ENCODE measurements at places on chromosomes 7 and 10.

- no peak for DNase-seq
These were observed 41.4 kb downstream of the AFAP1L2 start for GRCh38 chr10:114362826-114363355.

- DNase-seq: no peak
These were observed 233.3 kb upstream of the MDFIC start for GRCh38 chr7:114688443-114689055.

- DNase-seq: no peak
These were observed 539.8 kb upstream of the CELF2 start for GRCh38 chr10:10477844-10478243.

DNA sequence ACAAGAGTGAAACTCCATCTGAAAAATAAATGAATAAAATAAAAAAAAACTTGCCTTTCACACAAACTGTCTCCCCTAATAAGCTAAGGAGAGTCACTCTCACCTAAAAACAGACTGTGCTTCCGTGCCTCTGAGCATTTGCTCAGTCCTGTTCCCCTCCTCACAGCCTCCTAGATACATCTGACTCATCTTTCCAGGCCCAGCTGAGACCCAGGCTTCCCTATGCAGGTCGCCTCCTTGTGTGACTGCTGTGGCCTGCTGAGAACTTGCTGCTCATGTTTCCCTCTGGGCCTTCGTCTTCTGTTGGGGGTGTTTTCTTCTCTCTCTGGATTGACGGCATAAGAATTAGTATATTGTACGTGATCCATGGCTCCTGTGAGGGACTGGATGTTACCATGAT is 777.7 kb downstream of the LRMDA start:
- no peak for DNase-seq

- peak; percentile 67 for DNase-seq
These were observed 15.9 kb downstream of the CAMK2B start for GRCh38 chr7:44309271-44310091.

DNA sequence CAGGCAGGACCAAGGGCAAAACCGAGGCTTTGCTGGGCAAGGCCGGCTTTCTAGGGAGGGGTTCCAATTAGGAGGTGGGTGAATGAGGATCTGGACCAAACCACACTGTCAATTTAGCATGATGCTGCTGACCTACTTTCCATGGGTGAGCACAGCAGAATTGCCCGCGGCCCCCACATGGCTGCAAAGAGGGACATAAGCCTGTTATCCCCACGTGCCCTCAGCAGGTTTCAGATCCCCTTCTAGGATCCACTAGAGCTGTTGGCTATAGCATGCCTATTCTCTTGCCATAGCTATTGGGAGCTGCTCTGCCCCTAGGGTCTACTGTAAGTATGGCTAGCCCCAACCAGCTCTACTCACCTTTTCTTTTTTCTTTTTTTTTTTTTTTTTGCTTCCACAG is 102.8 kb downstream of the COL13A1 start:
- no peak for DNase-seq

- DNase-seq: no peak
These were observed 35.4 kb upstream of the NPFFR1 start for GRCh38 chr10:70319183-70319582.

- no peak for DNase-seq
These were observed 560.2 kb downstream of the CALN1 start for GRCh38 chr7:71851776-71852498.

DNA sequence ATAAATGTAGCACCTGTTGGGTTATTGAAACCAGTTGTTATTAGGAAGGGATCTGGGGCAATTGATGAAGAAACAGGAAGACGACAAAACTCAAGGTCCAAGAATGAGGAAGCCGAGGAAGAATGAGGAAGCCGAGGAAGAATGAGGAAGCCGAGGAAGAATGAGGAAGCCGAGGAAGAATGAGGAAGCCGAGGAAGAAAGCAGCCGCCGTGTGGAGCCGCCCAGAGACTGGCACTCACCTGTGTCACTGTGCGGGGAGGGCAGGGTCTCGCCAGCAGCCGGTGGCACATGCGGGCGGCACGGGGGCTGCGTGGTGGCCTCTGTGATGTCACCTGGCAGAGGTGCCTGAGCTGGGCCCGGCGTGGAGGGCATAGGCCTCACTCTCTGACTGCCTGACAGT is 71.1 kb upstream of the CFAP46 start:
- DNase-seq: no peak

- no peak for DNase-seq
These were observed 28.7 kb upstream of the JAKMIP3 start for GRCh38 chr10:132036887-132037675.

GRCh38 chr10:67776371-67776770 is 61.6 kb downstream of the DNAJC12 start:
- DNase-seq: no peak

GRCh38 chr10:88253-88652 is 39.2 kb upstream of the TUBB8 start:
- no peak for DNase-seq

DNA sequence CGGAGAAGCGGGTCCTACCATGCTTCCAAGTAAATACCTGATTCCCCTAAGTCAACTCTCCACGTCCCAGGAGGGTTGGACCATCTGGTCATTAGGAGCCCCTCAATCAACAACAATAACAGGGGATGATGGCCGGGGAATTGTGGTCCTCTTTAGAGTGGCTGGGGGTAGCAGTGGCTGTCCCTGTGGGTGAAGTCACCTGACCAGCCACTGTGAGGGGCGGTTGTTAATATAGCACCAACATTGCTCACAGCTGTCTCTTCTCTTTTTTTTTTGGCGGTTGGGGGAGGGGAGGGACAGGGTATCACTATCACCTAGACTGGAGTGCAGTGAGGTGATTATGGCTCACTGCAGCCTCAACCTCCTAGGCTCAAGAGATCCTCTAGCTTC is 67.9 kb downstream of the SPDYE5 start:
- no peak for DNase-seq

DNA sequence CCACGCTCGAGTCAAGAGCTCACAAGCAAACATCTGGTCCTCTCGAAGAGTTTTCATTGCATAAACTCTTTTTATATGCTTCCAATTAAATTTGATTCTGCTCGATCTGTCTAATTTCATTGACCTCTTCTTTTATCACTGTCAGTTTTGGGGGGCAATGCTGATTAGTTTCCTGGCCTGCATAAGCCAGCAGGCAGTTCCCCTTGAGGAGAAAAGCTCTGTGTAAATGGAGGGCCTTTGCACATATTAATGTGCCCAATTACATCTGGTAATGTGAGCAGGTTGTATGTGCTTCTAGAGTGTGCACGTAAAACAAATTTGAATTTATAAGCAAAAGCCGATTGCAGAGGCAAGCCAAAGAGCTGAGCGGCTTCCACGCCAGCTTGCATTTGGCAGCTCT is 210.3 kb downstream of the ABCA13 start:
- DNase-seq: no peak

- no peak for DNase-seq
These were observed 62.6 kb upstream of the TBX20 start for GRCh38 chr7:35316549-35316948.

GRCh38 chr10:110643035-110643652 is 992 bp upstream of the RBM20 start:
- no peak for DNase-seq

DNA sequence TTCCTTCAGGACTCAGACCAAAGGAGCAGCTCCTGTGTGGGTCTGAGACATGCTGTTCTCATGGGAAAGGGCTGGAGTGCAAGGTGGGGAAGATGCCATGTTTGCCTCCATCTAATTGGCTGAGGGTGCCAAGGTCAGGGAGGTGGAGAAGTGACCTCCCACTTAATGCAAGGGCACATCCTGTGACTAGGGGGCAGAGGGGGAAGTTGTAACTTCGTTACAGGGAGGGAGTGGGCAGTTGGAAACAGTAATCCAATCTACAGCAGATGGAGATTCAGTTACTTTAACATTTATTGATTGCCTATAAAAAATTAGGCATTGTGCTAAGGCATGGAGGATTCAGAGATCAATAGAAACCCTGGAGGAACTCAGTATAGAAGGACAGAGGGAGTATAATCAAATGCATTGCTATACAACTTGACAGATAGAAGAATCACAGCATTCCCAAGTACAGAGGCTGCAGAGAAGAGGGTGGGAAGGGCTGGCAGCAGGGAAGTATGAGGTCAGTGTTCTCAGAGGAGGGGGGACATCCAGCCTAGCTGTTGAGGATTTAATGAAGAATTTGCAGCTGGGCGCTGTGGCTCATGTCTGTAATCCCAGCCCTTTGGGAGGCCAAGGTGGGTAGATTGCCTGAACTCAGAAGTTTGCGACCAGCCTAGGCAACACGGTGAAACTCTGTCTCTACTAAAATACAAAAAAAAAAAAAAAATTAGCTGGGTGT is 75.9 kb downstream of the CCNY start:
- no peak for DNase-seq

DNA sequence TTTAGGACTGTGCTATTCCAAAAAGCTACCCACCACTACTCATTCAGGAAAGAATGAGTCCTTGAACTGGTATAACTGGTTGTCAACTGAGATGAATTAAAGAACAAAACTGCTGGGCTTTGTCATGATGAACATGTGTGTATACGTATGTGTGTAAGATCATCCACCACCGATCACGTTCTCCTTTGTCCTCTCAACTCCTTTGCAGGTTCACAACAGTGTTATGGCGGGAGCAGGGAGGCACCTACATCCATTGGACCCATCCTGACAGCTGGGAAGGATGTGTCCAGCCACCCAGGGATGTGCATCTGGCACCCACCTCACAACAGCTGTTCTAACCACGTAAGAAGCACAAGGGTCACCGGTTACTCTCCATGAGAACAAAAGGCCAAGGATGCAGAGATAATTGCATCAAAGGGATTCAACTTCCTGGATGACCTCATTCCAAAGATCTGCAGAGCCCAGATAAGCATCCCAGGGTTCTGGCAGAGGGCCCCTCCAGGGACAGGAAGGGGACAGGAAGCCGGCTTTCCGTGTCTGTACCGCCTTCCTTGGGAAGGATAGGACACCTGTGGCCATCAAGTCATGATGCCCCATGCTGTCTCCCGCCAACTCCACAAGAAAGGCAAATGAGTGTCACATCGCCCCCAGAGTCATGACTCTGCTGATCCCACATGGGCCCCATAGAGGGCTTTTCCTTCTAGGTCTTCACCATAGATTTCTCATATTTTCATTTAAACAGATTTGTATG is 66.1 kb downstream of the STEAP1B start:
- DNase-seq: no peak

GRCh38 chr10:19659920-19660655 is 156.1 kb upstream of the PLXDC2 start:
- no peak for DNase-seq

GRCh38 chr10:45660876-45661411 is 11.6 kb downstream of the ZFAND4 start:
- no peak for DNase-seq

GRCh38 chr7:13615679-13616078 is 373.8 kb downstream of the ETV1 start:
- DNase-seq: no peak

DNA sequence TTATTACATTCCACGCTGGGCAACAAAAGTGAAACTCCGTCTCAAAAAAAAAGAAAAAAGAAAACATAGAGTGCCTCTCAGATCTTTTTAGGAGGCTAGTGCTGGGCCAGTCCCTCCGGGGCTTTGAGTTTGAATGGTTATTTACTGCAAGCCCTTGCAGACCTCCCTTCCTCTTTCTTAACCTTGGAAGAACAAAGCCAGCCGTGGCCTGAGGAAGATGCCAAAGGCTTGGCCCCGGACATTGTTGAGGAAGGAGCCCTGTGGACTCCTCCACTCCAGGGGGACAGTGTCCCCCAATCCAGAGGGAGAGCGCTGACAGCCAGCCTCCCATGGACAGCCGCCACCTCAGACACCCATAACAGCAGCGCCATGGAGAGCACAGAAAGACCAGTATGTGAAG is 5.0 kb downstream of the TSPAN33 start:
- DNase-seq: no peak

DNA sequence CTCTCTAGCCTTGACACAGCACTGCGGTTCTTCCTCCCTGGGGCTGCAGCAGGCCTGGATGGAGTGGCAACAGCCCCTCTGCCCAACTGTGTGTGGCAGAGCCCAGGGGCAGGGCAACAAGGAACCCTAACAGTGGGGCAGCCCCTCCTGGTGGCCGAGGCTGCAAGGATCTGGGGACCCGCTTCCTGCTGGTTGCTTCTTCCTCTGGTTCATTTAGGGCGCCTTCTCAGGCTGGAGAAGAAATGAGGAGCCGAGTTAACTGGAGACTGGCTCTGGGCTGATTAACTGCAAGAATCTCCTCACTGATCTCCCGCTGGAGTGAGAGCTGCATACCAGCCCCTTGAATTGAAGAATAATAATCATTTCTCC is 80.1 kb upstream of the EMX2 start:
- no peak for DNase-seq

- DNase-seq: no peak
These were observed 216.4 kb downstream of the HECW1 start for GRCh38 chr7:43328785-43329380.

- no peak for DNase-seq
These were observed 295.2 kb downstream of the GATA3 start for GRCh38 chr10:8349610-8350249.

GRCh38 chr10:23351926-23352519 is 7.4 kb upstream of the C10orf67 start:
- no peak for DNase-seq

- no peak for DNase-seq
These were observed 23.7 kb downstream of the XPNPEP1 start for GRCh38 chr10:109899356-109900331.

DNA sequence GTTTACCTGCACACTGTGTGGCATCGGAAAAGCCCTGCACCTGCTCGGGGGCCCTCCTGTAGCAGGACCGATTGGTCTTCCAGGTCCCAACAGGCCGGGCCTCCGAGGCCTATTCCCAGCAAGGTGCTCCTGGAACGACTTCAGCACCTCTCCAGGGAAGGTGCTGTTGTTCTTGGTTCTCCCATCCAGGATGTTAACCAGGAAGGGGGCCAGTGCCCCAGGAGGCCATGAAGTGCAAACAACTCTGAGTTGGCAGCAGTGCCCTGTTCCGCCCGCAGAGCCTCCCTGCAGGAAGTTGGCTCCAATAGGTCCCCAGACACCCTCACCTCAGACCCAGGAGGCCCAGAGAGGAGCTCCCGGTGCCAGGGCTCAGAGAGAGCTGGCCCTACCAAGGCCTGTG is 64.0 kb upstream of the DUSP5 start:
- DNase-seq: no peak

GRCh38 chr7:149140831-149141230 is 6.4 kb upstream of the ZNF398 start:
- no peak for DNase-seq

DNA sequence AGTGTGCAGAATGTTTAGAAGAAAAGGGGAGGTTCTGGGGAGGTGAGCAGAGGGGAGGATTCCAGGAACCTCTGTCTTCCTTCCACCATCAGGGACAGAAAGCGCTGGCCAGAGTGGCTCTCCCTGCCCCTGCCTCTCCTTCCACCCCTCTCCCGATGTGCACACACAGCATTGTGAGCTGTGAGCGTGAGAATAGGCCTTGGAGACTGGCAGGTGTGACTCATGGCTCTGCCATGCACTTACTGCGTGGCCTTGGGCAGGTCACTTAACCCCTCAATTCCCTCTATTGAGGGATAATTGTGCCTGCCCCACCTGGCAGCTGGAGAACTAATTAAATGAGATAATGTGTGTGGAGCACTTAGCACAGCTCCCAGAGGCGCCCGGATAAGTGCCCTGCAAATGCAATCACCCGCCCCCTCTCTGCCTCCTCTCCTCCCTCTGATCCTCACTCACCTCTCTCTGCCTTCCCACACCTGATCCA is 115.4 kb downstream of the ZMIZ1 start:
- DNase-seq: no peak
